Activated naive CD4-positive, alpha-beta T cell treated with anti-CD3 and anti-CD28 coated beads, Interleukin-2, amount 50 U/mL, for 72 hours (primary cell): ENCODE measurements at places on chromosomes 1 and 21. TPM values are rescaled to one million over a fixed set of nuclear protein-coding genes. Genes with fewer than 3 reads are reported as not detected.

DNA sequence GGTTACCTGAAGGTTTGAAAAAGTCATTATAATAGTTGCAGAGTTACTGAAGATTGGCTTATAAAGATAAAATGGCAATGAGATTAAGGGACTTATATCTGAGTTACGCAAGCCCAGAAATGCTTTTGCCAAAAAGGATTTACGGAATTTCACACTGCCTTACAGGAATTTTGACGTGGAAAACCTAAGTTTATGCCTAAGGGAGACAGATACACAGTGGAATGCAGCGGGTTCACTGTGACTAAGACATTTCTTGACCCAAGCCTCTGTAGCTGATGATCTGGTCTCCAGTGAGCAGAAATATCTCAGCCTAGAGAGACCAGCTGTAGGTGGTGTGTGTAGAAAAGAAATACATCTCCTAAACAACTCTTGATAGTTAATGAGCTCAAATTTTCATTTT lies 10.1 kb upstream of the EXO1 start:
- DNase-seq, result no peak

Gene OR2T5
- not detected for total RNA-seq

Gene LYPD8
- total RNA-seq, result not detected

DNA sequence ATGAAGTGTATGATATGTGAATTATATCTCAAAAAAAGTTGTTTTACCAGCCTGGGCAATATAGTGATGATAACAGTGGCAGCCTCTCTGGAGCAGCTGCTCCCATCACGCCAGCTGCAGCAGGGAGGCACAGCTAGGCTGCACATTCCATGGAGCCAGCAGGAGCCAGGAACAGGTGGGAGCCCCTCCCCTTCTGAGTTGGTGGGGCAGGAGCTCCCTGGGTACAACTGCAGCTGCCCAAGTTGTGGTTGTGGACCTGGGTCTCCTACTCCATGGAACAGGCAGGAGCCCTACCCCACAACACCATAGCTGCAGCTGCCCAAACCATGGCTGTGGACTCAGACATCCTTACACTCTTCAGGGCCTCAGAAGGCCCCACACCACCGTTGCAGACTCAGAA lies 21.7 kb upstream of the FNBP1L start:
- DNase-seq, result no peak

Gene SPRR1B
- not detected for total RNA-seq

GRCh38 chr1:64755361-64755760 lies 10.5 kb downstream of the RAVER2 start:
- no peak for DNase-seq

Gene LRRC53
- total RNA-seq, result not detected

Gene NR5A2
- not detected for total RNA-seq

Gene ANGPTL1
- total RNA-seq, result not detected

Gene EMC1
- total RNA-seq, result 44.4 TPM

GRCh38 chr21:35622612-35623011 lies 437.7 kb downstream of the SETD4 start:
- no peak for DNase-seq

DNA sequence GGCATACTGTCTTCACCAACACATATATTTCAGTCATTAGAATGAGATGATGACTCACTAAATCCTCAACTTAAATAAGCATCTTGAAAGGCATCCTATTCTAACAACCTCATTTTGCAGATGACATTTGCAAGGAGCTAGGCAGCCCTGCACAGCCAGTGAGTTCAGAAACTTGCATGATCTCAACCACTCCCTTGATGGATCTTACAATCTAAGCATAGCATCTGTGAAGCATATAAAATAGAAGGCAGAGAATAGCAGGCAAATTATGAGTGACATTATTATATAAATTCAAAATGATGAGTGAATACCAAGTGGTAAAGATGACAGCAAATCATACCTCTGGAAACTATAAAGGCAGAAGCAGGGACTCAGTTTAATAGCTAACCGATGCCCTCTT lies 31.6 kb downstream of the KRTAP20-3 start:
- no peak for DNase-seq

DNA sequence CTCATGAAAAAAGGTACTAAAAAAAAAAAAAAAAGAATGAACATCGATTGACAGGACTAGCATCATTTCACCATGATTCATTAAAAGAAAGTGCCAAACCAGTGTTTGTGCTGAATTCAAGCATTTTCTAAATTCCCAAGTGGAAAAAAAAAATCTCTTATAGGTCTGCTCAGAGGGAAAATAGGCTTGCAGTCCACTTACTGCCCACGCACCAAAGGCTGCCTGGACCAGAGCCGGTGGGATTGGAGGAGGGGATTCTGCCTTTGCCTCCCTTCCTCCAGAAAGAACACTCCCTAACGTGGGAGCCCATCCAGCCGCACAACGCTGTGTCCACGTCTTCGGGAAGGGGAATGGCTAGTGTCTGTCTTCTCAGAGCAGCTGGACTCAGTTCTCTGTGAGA lies 5.5 kb upstream of the TRAPPC10 start:
- no peak for DNase-seq

- no peak for DNase-seq
Observed at GRCh38 chr1:109644670-109645069, 11.2 kb upstream of the GSTM4 start.

Gene DYNLT4
- 0.80 TPM for total RNA-seq

DNA sequence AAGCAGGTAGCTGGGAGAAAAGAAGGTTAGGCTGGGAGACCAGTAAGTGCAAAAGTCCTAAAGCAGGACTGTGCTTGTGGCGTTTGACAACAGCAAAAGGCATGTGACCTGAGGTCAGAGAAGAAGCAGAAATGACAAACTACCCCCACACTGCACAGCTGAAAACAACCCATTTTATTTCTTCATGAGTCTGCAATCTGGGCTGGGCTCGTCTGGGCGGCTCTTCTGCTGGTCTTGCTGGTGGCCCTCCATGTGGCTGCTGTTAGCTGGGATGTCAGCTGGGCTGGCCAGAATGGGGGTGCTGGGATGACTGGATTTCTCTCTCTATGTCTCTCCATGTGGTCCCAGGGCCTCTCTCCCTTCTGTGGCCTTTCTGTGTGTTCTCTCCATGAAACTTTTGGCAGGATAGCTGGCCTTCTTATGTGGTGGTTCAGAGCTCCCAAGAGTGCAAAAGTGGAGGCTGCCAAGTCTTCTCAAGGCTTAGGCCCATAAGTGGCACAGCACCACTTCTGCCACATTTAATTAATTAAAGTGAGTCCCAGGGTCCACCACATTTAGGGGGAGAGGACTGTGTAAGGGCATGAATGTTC lies 128.6 kb downstream of the RIPK4 start:
- no peak for DNase-seq

GRCh38 chr1:205009670-205010069 lies 33.3 kb upstream of the CNTN2 start:
- no peak for DNase-seq

Gene TEKT2
- 0.27 TPM for total RNA-seq

GRCh38 chr1:235265900-235266299 lies 62.1 kb downstream of the ARID4B start:
- DNase-seq, result no peak

Gene CCDC27
- total RNA-seq, result not detected

DNA sequence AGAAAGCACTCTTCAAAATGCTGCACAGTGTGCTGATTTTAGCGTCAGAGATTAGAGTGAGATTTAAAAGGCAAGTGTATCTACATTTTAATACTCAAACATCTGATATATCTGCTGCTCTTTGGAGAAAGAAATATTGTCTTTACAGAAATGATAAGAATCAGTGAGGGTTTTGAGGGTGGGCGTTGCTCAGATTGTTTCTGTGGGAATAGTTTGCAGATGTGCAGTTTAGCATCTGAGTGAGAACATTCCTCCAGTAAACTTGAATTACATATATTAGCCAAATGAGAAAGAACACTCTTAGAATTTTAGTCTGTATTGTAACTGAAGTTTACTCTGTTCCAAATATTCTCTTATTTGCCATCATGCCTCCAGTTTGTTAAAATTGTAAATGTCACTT lies 549.2 kb downstream of the NEGR1 start:
- DNase-seq, result no peak

DNA sequence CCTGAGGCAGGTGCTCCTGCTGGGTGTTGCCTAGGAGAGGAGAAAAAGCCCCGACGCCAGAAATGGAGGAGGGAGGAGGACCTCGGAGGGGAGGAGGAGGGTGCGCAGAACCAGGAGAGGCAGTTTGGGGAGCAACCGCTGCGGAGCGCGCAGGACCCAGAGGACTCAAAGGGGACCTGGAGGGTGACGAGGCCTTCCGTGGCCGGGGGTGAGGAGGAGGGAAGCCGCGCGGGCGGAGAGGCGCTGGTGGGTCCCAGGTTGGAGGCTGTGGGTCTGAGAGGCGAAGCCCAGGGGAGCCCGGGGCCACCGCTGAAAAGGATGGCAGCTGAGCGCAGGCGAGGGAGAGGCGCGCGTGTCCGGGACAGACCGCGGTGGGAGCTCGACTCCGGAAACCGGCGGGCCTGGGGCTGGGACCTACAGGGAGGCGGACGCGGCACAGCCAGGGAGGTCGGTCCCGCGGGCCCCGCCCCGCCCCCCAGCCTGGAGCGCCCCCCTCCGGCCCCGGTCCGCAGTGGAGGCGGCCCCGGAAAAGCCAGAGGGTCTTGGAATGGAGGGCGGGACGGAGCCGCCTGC lies 15.1 kb downstream of the RNF223 start:
- DNase-seq, result peak; percentile 65

Gene TDRD5
- not detected for total RNA-seq

DNA sequence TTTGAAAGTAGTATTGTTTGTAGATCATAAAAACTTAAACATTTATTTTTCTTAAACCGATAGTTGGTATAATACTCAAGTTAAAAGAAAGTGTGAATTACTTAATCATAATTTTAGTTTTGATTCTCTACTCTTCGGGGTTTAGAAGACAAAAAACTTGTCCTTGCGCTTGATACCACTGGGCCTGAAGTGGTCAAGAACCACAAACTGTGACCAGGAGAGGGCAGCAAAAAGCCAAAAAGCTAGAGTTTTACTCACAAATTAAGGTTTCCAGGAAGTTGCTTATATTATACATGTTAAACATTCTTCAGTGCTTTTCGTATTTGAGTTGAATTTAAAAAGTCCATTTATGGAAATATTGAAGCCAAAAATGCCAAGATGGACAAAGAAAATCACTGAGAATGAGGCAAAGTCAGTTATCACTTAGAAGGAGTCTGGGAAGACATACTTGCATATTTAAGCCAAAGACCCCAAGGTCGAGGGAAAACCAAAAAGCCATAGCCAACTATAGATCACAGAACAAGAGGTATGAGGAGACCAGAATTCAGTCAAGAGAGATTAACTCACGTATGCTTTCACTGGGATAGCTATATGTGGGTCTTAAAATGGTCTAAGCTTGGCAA lies 34.2 kb downstream of the EFCAB7 start:
- peak; percentile 22 for DNase-seq

Gene OR13G1
- not detected for total RNA-seq

Gene OXCT2
- 1.2 TPM for total RNA-seq

Gene TRIM67
- total RNA-seq, result 0.02 TPM

Gene RNU1-4
- total RNA-seq, result 1,722 TPM

DNA sequence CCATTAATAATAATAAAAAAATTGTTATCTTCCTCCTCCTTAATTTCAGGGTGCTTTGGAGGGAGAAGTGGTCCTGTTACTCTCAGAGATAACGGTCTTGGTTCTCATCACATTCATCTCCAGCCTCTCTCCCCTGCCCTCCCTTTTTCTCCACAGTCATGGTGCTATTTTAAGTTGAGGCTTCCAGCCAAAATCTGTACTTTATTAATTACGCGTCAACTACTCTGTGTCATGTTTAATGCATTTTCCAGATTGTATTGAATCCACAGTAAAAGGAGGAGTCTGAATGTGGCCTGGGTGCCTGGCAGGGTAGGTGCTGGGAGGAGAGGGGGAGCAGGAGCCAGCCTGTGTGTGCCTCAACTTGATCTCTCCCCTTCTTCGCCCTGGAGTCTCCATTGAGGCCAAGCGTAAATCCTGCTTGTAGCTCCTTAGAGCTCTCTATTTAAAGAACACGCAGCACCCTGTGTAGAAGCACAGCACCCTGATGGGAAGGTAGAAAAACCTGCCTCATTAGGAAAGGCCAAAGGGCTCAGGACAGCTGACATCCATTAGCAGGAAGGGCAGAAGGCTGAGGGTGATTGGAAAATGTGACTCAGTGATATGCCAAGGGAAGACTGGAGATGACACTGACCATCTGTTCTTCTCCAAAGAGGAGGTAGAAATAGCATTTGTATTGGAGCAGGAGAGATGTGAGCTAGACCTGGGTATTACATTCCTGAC lies 82.4 kb downstream of the PLXNA2 start:
- no peak for DNase-seq

- DNase-seq, result no peak
Observed at GRCh38 chr1:111653709-111654108, 34.1 kb downstream of the RAP1A start.

DNA sequence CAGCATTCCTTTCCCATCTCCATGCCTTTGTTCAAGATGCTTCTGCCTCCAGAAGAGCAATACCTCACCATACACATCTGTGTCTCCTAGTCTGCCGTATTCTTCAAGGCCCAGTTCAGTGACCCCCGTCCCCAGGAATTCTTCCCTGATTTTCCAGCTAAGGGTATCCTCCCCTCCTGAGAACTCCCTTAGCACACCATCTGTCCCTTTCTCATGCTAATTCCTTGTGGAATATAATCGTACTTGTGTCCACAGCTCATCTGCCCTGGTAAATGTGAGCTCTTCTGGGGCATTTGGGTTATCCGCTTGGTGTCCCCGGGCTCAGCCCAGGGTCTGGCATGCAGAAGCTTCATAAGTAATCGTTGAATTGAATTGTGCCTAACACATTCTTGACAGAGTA lies 40.9 kb downstream of the BEND5 start:
- DNase-seq, result no peak

Gene FCMR
- 31.4 TPM for total RNA-seq

- no peak for DNase-seq
Observed at GRCh38 chr1:2928366-2929325, 92.6 kb upstream of the ACTRT2 start.

GRCh38 chr1:51299981-51300670 lies 30.2 kb downstream of the TTC39A start:
- no peak for DNase-seq

DNA sequence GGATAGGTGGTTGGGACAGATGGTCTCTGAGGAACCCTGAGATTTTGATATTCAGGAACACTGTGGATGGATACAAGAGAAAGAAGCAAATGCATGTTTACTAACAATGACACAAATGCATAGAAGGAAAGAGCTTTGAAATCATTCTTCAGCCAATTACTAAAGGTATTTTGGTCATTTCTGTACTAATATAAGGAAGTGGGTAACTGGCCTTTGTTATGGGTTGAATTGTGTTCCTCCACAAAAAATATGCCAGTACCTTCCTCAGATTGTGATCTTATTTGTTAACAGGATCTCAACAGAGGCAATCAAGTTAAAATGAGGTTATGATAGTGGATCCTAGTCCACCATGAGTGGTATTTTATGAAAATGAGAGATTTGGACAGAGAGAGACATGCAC lies 68.7 kb upstream of the KCNA3 start:
- no peak for DNase-seq

- DNase-seq, result no peak
Observed at GRCh38 chr1:48222501-48223242, at the start of gene SLC5A9. Gene SLC5A9, plus strand, starts transcription at chr1:48222716. Its CDS starts 21 bp downstream, at chr1:48222737.

Gene WLS
- not detected for total RNA-seq
